HS-27A (cell line): ENCODE measurements at places on chromosomes 16 and 17.
A peak's percentile ranks its signal among the peaks of the same experiment; 100 is the strongest.

- no peak for DNase-seq
These were observed 3.1 kb upstream of the PSMB10 start for GRCh38 chr16:67939507-67940445.

GRCh38 chr17:15998031-15998562 lies 1.4 kb downstream of the ZSWIM7 start:
- no peak for DNase-seq

DNA sequence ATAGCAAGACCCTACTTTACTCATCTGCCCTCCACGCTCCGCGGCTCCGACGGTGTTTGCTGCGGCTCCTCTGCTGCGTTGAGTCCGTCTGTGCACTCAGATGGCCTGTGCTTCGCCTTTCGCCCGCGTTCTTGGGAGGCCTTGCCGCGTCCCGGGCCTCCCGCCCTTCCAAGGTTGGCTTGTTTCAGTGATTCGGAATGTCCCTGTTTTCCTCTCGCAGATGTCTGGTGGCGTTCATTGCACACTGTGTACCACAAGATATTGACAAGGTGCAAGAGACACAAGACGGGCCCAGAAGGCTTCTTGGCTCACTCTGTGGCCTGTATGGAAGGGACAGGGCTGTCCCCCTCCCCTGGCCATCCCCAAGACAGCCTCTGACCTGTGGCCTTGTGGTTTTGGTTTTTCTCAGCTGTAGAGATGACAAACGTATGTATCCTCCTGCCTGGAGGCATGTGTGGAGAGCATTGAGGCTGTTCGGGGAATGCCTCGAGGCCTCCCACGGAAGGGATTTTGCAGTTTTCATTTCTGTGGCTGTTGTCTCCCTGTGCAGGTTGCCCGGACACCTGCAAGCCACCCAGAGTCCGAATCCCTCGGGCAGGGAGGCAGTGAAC lies 15.4 kb downstream of the MGRN1 start:
- DNase-seq: no peak

DNA sequence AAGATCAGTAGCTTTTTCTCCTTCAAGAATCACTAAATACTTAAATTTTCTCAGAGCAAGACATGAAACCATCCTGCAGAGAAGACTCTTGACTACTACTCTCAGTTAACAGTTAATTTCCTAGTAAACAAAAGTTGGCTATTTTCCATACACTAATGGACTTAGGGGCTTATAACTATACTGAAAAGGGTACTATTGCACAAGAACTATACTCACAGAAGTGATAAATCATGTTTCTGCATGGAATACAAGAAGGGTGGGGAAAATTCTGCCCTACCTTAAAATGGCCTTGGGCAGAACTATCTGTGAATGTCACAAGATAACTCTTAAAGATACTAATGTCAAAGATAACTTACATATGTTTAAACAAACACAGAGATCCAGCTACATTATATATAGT lies 12.5 kb downstream of the ZNF652 start:
- no peak for DNase-seq

DNA sequence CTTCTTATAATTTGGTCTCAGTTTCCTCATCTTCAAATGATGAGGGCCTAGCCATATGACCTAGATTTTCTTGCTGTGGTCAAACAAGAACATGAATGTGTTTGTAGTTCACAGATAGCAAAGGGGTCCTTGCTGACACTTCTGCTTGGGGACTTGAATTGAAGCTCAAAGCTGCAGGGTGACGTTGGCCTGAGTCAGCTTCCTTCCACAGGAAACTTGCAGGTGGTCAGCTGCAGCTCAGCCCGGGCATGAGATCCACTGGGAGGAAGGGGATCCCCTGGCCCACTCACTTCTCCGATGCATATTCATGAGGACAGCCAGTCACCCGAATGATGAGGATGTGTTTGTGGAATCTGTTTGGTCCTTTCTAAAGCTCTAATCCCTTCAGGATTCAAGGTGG lies 42.6 kb upstream of the AXIN2 start:
- no peak for DNase-seq

- DNase-seq: no peak
These were observed 2.0 kb upstream of the KRTAP2-3 start for GRCh38 chr17:41061964-41062363.

DNA sequence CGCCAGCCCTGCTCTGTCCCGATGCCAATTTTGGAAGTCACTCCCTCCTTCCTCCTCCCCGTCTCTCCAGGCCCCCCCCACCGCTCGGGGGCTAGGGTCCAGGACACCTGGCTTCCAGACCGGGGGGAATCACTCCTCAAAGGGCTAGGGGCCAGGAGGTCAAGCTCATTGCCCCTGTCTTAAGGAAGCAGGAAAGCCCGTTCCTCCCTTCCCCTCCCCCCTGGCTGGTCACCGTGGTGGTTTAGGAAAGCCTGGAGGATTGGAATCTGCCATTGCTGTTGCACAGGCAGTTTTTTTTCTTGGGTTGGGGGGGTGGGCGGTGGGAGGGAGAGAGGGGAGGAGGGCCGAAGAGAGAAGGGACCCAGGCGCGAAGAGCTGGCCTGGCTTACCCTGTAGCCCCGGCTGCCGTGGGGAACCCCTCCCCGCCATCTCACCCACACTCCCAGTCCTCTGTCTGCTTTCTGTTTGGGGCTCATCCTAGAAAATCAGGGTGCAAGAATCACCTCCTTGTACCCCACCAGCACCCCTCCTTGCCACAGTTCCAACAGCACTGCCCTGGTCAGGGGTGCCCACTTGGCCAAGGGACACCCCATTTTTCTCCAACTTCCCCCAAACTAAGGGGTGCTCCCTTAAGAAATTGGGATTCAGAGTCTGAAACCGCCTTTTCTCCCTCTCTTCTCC lies 2.9 kb upstream of the BCL6B start:
- DNase-seq: no peak

DNA sequence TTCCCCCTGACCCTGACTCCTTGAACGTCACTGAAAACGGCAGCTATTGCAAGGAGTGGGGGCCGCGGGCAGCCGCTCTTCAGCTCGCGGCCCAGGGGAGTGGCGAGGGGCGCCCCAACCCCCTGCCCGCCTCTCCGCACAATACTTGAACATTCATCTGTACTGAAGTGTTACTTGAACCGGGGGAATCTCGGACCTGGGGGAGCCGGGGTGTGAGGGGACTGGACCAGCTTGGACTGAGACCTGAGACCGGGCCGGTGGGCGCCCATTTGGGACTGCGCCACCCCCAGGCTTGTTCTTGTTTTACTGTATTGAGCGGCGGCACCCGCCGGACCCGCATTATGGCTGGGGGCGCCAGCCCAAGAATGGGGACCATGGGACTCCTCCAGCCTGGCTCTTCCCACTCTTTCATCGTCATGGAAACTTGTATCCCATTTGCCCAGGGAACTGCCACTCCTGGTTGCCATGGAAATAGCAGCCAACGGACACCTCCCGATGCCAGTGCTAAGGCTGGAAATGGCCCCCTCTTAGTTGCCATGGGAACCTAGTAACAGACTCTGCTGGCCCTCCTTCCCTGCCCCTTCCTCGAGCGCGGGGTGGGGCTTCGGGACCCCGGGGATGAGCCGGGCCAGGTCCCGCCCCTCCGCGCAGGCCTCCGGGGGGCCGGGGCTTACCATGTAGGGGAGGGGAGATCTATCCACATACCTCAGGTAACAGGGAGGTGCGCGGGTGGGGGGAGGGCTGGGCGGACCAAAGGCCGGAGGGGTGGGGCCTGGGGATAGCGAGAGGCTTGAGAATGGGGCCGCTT lies 805 bp upstream of the ORAI3 start:
- peak; percentile 74 for DNase-seq
